Stimulated activated CD4-positive, alpha-beta T cell treated with anti-CD3 and anti-CD28 coated beads, Interleukin-1b, Interleukin-23, amount 100 ng/mL, for 4 hours (primary cell): ENCODE measurements at places on chromosomes 6 and 20.

DNA sequence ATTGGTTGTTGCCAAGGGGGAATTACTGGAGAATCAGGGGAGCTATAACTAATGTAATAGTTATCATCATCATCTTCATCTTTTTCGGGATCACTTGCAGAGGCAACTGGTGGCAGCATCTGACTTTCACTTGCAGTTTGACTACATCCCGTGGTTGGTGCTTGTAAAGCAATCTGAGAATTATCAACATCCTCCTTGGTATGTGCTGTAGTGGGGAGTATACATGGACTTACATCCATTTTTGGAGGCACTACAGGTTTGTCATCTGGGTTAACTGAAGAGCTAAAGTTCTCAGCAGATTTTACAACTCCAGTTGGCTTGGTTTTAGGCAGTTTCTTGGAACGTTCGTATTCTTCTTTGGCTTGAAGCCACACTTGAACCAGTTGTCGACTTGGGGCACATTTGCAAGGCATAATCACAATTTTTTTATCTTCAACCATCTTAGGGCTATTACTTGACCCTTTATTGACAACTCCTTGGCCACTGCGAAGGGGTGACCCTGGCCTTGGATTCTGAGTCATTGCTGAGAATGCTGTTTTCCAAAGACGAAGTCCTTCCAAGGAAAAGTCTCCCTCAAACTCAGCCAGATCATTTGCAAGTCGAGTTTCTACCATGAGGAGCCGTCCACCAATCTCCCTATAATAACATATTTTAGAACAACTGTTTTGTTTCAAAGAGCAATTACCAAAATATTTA is 115.5 kb downstream of the REV3L start:
- no peak for DNase-seq

GRCh38 chr6:29631209-29631810 is 1.7 kb downstream of the GABBR1 start:
- no peak for DNase-seq

- DNase-seq: no peak
These were observed 35.8 kb downstream of the ZBTB9 start for GRCh38 chr6:33490198-33490597.

GRCh38 chr6:68637071-68637470 is 2.0 kb downstream of the ADGRB3 start:
- no peak for DNase-seq

- DNase-seq: no peak
These were observed 79.9 kb upstream of the NAA20 start for GRCh38 chr20:19937218-19937617.

DNA sequence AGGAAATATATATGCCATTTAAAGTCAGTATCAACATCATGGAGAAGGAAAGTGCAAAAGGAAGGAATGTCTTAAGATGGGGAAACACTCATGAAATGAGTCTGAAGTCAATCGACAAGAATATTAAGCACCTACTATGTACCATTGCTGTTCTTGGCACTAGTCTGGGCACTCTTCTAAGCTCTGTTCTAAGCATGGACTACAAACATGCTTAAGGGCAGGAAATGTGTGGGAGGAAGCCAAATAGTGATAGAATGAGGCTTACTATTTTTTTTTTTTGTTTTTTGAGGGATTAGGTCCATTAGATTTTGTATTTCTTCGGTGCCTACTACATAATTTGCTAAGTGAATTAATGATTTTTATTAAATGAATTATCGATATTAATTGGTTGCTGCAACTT is 83.8 kb upstream of the SUPT3H start:
- no peak for DNase-seq

GRCh38 chr6:7731294-7731693 is 5.4 kb downstream of the BMP6 start:
- no peak for DNase-seq

DNA sequence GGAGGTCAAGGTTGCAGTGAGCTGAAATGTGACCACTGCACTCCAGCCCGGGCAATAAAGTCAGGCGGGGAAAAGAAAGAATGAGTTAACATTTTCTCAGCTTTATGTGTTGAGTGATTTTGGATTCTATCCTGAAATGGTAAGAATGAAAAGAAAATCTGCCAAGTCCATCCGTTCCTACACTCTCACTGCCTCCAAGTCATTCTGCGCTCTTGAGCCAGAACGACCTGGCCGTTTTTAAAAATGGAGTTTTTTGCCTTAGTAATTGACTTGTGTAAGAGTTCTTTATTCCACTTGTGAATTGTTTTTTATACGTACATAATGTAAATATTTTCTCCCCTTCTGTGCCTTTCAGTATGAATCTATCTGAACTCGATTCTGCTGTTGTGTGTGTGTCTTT is 28.7 kb downstream of the DNAJC5 start:
- DNase-seq: no peak

DNA sequence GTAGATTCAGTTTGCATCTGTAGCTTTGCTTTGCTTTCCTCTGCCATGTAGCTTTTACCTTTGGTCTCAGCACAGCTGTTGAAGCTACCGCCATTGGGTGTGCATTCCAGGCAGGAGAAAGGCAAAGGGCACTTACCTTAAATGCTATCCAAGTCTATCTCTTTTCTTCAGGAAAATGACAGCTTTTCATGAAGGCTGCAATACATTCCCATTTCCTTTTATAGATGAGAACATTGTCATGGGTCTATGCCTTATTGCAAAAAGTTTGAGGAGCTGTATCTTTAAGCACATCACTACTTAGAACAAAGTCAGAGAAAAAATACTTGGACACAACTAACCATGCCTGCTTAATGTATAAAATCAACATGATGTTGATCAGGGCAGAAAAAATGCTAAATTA is 266.8 kb downstream of the DOK5 start:
- DNase-seq: no peak
